ENCODE measurements at places on chromosomes 5 and 9.

DNA sequence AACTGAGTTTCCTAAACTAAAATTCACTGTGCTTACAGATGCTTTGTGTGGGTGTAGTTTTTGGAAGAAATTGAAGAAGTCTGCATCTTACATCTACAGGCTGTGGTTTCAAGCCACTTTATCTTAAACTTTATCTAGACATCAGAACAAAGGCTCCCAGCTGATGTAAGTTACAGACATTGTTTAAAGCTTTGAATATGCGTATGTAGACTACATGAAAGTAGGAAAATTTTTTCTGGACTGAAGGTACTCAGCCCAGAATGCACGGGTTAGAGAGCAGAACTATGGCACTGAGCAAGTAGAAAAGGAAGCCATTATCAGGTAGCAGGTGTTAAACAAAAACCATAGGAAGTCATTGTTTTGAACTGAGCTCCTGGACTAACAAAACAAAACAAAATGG, 185.4 kb downstream of the TTC39B start:
- no peak for DNase-seq

GRCh38 chr5:142446131-142446959, 121.5 kb upstream of the SPRY4 start:
- no peak for DNase-seq

DNA sequence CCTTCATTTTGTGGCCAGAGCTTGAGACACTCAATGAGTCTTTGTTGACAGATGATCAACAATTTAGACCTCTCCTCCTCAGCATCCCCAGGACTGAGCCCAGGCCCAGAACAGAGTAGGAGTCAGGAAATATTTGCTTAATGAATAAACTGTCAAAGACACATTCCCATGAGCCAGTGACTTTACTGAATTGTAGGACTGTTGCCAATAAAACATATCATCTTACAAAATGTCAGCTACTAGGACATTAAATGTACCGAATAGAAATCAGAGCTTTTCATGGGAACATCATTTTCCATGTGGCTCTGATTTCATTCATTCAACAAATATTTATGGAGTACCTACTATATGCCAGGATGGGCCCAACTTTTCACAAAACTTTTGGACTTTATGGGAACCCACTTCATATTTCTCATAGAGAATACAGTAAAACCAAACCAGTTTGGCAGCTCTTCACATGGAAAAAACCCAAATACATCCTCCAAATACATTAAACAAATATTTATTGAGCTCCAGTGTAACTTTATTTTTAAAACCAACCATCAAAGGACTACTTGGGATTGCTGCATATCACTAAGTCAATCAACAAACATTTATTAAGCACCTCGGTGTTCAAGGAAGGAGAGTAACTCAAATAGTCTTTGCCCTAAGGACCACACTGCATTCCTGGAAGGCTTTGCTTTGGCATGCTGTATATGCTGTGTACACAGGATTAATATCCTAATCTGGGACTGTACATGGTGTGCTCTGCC, 11.4 kb downstream of the VDAC1 start:
- no peak for DNase-seq

DNA sequence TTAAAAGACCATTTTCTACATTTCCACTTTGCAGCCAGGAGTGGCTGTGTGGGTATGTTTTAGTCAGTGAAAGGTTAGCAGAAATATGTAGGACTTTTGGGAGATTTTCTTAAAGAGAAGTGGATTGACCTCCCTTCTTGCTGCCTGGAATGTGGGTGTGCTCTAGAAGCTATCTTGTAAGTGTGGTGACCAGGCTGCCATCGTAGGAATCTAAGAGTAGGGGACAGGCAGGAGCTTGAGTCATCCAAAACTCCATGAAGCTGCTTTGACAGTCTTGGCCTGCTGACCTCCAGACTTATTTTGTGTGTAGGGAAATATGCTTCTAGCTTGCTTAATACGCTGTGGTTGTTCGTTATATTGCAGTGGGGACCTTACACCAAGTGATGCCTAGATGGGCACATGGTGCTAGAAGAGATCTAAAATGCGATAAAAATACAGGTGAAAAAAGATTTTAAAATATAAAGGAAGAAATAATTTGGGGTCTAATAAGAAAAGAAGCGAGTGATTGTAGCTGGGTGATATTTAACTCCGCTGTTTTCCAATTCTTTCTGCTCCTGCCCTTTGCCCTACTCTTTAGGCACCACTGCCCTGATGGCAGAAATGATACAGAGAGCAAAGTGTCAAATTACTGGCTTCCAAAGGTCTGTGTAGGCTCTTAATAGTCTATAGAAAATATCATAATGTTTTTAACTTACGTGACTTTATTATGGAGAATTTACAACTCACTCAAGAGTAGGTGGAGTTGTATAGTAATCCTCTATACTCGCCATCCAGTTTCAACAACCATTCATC, 298.2 kb upstream of the ZNF608 start:
- no peak for DNase-seq

DNA sequence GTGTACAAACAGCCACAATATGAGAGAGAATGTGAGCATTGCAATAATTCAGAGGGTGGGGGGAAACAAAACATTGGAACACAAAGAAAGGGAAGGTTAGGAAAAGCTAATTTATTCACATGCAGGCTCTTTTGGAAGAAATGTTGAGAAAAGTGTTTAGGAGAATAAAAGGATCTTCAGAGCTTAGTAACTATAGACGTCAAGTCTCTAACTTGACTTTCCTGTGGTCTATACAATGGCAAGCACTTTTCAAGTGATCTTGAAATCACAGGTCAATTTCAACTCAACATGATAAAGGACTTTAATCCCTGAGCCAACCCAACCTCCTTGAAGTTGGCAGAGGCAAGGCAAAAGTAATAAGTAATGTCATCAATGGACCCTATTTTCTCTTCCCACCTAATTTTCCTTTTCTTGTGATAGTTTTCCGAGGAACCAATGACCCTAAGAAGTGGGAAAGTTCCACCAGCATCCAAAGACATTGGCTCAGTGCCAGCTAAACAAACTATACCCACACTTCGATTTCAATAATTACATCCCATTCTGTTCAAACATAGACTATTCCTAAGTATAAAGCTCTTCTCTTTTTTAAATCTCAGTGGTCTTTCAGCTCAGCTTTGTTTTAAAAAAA, 23.7 kb downstream of the RFK start:
- DNase-seq: no peak

GRCh38 chr5:103473725-103474124, 88.9 kb downstream of the NUDT12 start:
- DNase-seq: no peak

DNA sequence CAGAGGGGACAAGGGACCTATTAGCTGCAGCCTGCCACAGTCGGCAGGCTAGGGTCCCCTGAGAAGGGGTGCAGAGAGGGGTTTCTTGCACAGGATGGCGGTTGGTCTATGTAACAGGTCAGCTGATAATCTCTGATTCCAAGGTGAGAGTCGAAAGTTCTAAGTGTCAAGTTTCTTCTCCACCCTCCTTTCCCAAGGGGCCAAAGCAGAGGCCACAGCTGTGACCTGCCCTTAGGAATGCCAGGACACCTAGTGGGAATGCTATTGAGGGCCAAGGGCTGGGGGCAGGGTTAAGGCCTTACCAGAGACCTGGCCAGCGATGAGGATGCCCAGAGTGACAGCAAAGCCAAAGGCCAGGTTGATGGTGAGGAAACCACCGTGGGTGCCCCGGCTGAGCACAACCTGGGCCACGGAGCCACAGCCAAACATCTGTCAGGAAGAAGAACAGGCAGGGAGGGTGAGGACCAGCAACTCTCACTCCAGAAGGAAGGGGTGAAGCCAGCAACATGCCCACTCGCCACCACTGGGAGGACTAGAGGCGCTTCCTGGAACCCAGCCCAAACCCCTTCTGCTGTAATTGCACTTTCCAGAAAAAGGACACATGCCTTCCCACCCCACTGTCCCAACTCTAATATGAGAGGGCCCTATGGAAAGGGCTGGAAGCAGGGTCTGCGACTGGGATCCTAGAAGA, 3.8 kb downstream of the AQP3 start:
- no peak for DNase-seq

DNA sequence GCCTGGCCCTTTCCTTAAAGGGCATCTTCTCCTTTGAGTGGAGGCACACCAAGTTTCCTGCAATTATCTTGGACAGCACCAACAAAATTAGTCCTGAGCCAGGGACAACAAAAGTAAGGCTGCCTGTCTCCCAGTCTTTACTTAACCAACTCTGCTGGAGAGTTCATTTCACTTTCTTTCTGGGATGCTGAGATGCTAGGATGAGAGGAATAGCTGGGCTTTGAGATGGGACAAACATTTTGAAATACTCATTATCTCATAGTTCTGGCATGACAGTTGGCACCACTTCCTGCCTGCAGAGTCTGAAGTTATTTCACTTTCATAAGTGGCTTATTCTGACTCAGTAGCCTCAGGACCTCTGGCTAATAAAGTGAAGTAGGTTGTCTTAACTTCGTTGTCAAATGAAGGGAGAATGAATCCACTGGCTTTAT, 157.0 kb downstream of the C9orf152 start:
- DNase-seq: peak; percentile 89

DNA sequence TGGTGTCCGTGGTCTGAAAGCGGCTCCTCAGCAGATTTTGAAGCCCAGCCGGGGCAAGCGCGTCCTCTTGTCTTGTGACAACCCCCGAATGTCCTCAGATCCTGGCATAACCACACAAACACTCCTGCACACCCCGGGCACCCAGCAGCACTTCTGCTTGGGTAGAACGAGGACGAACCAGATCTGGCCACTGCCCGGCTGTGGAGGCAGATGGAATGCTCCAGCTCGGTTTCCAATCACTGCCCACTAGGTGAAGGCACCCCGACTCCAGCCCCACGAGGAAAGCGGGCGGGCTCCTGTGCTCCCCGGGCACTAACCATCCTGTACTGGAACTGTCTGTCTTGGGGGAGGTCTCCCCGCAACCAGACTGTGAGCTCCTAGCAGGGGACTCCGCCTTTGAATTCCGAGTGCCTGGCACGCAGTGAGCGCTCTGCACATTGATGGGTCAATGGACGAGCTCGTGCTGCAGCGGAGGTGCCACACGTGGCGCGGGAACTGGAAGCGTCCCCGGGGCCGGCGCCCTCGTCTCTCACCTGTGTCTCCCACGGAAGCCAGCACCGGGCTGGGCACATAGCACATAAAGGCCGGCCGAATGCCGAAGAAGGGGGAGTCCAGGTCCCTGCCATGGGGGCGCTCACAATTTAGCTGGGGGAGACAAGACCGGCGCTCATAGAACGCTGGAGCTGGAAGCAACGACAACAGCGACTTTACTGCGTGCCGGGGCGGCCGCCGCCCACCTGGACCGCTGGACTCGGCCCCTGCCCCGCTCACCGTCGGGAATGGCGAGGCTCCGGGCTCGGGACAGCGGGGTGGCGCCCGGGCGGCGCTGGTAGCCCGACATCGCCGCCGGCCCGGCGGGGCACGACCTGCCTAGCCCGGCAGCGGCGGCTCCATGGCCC, 608 bp downstream of the ENTR1 start:
- DNase-seq: peak; percentile 39

DNA sequence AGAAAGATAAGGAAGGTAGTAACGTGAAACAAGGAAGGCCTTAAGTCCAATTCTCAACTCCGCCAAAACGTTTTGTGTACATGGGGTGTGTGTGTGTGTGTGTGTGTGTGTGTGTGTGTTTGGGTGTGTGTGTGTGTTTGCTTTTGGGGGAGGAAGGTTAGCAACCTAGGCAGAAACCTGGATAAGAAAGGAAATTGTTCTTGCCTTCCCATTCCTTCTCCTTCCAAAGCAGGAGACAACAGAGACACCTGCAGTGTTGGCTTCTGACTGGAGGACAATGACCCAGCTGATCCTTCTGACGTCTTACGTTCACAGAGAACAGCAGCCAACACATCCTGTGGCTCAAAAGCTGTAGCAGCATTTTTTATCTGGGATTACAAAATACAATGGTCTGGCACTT, 4.1 kb upstream of the CCNG1 start:
- DNase-seq: no peak

- no peak for DNase-seq
Observed at GRCh38 chr9:116144555-116144954, 9.0 kb upstream of the PAPPA start.

DNA sequence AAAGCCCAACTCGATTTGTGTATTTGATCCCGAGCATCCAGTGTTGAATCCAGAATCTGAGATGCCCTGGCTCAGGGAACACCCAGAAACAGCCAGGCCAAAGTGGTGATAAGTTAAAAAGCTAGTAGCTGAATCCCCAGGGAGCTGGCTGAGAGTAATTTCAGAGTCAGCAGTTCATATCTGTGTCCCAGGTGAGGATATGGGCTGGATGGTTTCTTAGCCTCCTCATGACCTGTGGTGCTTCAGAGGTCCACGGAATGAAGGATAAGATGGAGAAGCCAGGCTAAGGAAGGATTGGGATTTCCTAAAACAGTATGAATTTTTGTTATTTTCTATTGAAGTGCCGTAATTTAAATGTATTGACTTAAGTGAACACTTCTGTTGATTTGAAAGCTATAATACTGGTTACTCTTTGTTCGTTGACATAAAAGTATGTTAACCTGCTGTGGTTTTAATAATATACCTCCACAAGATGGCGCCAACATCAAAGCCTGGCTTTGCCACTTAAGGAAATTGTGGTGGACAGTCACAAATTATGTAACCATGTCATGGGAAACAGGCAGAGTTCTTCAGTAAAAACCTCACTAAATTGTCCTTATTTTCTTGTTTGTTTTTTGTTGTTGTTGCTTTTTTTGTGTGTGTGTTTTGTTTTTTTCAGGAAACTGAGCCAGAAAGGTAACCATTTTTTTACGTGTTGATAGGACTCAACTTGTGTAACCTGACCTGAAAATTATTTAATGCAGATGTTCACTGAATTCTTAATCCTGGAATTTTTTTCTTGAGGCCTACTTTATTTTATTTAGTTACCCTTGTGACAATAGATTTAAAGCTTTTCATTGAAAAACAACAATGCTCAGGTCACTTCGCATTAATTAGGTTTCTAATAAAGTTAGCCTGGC, 11.4 kb downstream of the MTAP start:
- peak; percentile 63 for DNase-seq

- DNase-seq: no peak
Observed at GRCh38 chr9:72294936-72295335, 70.1 kb downstream of the ZFAND5 start.

- no peak for DNase-seq
Observed at GRCh38 chr5:80960531-80961375, 590 bp downstream of the RASGRF2 start.

DNA sequence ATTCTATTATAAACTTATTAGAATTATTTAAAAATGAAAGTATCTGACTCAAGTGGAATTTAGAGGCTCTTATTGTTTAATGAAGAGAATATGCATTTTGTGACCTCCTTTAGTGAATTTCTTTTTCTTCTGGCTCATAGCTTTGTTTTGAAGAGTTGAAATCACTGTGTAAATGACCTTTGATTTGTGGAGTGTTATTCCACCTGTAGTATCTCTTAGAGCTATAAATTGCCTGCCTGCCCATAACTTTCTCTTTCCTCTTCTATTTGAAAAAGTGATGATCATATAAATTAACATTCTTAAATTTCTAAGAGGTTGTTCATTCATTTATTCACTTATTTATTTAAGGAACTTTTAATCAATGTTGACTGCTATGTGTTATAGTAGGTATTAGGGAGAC, 16.1 kb downstream of the CSNK1G3 start:
- DNase-seq: no peak

DNA sequence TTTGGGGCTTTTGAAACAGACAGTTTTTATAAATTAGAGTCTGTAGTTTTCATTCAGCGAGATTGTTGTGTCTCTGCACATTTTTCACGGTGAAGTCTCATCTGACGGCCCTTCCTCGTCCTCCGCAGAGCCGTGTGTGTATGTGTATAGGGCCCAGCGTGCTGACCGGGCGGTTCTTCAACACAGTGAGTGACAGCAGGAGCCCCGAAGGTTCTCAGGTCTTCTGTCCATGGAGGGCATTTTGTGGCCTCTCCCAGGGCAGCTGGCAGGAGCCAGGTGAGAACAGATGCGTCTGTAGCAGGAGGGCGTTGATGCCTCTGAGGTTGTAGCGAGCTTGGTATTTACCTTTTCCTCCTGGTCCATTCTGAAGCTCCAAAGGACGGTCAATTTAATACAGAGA, 116.0 kb upstream of the LPCAT1 start:
- DNase-seq: no peak
